ENCODE measurements at places on chromosomes 4 and X.

GRCh38 chrX:117969782-117970181 is 146.8 kb downstream of the KLHL13 start:
- DNase-seq, result no peak

DNA sequence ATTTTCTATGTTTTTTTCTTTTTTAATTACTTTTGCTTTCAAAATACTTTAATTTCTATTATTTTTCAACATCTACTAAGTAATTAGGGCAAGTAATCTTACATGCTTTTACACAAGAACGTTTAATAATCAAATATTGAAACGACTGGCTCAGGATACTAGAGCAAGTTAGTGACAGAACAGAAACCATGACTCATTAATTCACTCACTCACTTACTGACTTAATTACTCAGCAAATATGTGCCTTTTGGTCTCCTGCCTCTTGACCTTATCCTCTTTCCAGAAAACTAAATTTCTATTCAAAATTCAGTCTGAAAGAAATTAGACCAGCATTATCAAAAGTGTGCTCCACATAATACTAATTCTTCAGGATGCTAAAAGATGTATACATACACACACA is 314.9 kb upstream of the TEX13C start:
- no peak for DNase-seq

DNA sequence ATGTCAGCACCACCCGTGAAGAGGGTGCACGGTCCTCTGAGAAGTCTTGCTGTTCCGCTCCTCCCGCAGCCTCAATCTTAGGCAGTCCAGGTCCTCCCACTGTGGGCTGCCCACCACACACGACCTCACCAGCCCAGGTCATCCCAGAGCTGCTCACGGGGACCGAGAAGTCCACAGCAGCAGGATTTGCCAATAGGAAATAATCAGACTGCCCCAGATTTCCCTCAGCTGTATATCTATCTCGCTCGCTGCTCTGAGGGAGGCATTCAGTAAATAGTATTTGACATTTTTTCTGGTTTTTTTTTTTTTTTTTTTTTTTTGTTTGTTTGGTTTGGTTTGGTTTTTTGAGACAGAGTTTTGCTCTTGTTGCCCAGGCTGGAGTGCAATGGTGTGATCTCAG is 83.8 kb downstream of the STOX2 start:
- DNase-seq, result no peak

DNA sequence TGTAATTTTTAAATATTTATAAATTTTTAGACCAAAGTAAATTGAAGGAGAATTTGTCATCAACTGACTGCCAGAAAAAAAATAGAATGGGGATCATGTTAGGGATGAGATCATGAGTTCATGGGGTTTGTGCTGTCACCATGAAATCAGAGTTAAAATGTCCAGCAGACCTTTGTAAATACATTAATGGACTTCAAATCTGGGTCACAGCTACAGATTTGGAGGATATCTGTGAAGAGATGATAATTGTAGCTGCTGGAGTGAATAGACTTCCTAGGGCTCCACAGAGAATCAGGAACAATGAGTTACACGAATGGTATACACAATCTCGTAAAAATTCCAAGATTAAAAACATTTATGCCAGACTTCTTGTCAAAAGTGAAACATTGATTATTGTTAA is 6.6 kb downstream of the FSTL5 start:
- no peak for DNase-seq

GRCh38 chr4:113012786-113013185 is 36.7 kb upstream of the ANK2 start:
- DNase-seq, result no peak

DNA sequence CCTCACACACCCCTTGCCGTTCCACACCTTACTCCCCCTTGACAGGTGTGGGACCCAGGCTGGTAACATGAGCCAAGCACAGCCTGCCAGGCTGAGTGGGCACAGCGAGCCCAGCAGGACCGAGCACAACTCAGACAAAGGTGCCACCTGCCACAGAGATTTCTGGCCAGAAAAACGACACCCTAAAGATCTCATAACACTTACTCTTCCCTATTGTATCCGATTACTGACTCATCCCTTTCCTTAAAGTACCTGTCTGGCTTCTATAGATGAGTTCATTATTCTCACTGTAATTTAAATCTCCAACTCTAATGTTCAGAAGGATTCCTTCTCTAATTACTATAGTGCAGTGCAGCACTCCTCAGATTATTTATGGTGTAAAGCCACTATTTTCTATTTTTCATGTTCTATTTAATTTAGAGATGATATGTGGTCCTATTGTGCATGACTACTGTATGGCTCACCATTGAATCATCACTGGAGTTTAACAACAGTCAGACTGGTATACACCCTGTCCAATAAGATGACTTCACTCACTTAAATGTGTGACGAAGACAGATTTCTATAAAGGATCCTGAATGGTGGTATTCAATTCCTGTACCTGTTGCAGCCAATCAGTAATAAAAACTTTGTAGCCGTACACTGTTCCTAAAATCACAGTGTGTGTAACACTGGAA is 7.6 kb upstream of the SYTL5 start:
- no peak for DNase-seq

GRCh38 chrX:24392709-24393108 is 32.3 kb downstream of the SUPT20HL1 start:
- DNase-seq, result no peak

GRCh38 chrX:34655501-34656455 is 1.3 kb downstream of the TMEM47 start:
- DNase-seq, result no peak

DNA sequence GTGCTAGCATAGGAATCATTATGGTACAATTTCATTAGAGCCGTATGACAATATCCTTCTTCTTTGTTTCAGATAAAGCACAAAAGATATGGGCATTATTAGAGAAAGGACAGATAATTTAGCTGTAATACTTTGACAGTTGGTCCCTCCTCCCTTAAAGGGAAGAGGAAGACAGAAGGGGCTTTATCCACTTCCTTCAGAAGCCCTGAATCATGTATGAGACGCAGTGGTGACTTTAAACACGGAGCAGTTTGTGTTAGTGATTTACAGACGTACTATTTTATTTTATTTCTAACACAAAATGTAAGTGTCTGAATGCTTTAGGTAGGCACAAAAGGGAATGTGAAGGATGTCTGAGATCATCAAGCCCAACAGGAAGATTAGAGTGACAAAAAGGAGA is 467.7 kb downstream of the IL15 start:
- DNase-seq, result no peak

DNA sequence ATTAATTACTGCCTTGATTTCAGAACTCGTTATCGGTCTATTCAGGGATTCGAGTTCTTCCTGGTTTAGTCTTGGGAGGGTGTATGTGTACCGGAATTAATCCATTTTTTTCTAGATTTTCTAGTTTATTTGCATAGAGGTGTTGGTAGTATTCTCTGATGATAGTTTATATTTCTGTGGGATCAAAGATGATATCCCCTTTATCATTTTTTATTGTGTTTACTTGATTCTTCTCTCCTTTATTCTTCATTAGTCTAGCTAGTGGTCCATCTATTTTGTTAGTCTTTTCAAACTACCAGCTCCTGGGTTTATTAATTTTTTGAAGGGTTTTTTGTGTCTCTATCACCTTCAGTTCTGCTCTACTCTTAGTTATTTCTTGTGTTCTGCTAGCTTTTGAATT is 32.1 kb downstream of the CDX4 start:
- no peak for DNase-seq

DNA sequence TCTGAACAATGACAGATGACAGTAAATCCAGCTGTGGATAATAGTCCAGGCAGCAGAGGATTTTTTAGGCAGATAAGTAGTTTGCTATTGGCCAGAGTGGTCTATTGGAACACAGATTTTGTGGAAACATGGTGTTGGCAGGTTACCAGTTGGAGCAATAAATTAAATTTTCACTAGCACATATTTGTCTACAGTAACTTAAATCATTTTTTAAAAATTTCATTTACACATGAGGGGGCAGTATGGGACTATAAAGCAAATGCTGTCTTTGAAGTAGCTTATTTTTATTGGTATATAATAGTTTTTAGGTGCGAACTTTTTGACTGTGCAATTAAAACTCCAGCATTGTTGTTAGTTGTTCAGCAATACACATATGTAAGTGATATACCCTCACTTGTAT is 289.8 kb downstream of the ARHGAP10 start:
- DNase-seq, result no peak

GRCh38 chrX:112852851-112853250 is 12.2 kb upstream of the AMOT start:
- DNase-seq, result no peak

DNA sequence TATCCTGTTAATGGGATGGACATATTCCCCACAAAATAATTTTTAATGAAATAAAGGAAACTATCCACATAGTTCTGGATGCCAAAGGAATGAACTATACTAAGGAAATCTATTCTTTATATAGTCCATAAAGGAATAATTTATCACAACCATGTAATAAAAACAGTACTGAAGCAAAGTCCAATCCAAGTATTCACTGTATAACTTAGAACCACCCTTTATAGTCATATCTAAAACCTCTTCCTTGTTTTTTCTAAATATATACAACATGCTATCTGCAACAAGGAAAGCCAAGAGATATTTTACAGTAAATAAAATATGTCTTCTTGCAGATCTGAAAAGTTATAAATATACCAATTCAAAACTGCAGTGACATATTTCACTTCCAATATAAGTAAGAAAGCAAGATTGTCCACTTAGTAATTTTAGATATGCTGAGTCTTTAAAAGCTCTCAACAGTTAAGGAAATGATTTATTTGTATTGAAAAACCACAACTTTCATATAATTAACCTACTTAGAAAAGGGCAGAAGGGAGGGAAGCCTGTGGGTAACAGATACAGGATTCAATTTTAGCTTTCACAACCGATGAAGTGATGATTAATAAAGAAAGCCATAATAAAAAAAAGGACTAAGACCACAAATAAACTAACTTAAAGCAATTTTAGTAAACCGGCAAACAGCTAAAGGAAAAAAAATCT is 8.0 kb downstream of the NR3C2 start:
- DNase-seq, result no peak

DNA sequence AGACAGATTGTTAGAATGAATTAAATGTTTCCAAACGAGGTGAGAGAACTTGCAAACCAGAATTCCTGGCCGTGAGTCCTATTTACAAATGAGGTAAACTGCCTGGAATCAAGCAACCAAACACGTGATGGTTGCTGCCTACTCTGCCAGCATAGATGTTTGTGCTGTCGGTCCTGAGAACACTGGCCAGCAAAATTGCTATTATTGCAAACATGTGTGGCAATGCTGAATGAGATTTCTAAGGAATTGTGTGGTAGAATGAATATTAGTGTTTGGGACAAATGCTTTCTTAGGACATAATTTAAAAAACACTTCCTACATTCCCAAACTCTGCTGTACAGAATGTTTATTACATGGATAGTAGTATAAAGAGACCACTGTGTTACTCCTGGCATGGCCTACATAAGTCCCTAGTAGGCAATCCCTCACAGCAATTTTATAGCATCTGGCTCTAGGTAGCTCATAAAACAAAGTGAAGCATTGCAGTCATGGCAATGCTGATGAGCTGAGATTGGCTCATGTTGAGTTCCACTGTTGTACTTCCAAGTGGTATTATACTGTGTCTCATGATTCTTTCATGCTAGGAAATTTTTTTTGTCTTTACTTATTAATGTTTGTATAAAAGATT is 605.2 kb upstream of the EPHA5 start:
- DNase-seq, result no peak

DNA sequence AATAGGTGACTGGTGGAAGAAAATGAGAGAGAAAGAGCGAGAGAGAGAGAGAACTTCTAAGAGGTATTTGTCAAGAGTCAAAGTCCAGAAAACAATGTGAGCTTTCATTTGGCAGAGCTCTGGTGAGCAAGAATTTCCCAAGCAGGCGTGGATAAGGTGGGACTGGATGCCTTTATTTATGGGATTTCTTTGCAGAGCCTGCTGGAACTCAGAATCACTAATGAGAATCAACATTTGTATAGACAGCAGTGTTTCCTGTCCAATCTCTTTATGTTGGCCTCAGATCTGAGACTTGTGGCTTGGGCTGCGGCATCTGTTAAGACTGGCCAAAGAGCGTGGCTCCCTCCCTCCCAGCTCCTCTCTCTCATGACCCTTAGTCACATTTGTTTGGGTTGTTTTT is 67.9 kb upstream of the TBL1X start:
- no peak for DNase-seq

- DNase-seq, result no peak
Measured at GRCh38 chr4:168109527-168109926, 17.2 kb downstream of the ANXA10 start.

DNA sequence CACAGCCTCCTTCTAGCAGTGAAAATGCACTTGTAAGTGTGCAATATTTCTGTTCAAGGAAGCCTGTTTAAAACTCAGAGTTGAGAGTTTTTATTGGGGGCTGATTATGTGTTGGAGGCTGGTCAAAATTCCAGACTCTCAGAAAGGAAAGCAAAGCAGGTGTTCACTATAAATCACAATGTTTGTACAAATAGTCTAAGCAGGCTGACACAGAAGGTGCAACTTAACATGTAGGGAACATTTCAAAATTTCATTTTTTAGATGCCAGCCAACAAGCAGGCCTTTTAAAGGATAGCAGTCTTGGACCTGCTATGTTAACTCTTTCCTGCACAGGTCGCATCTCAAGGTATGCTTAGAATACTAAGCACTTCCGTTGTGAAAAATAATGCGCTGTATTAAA is 112.3 kb upstream of the IL13RA1 start:
- DNase-seq, result no peak

DNA sequence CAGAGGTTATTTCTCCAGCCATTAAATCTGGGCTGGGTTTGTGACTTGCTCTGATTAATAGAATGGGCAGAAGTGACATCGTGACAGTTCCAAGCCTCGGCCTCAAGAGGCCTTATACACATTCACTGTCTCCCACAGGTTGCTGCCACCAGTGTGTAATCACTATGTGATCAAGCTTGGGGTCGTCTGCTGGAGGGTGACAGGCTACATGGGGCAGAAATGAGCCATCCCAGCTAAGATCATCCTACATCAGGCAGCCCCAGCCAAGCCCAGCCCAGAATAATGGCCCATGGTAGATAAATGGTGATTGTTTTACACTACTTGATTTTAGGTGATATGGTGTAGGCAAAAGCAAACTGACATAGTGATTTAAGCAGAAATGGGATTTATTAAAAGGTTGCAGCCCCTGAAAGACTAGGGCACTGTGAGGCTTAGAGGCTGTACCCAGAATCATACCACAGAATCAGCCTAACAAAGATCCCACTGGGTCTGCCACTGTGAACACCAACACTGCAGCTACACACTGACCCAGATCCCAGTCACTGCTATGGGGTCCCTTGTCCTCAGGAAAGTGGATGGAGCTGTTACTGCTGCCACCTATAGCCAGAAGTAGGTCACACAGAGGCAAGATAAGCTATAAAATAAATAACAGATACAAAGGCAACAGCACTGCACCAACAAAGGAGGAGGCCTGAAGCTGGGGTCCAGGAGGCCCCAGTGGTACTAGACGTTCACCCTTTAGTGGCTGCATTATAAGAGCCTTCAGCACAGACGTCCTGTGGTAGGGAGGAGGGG is 159.6 kb upstream of the RBPJ start:
- no peak for DNase-seq

- peak; percentile 42 for DNase-seq
Measured at GRCh38 chrX:53089224-53089842, 4.6 kb upstream of the KANTR start.

GRCh38 chr4:113442826-113443225 is 318.7 kb downstream of the CAMK2D start:
- no peak for DNase-seq

GRCh38 chrX:66164931-66165330 is 884 bp downstream of the HEPH start:
- DNase-seq, result no peak
